GM12878 (cell line): ENCODE measurements at places on chromosomes 7 and 10. TPM values are rescaled to one million over a fixed set of nuclear protein-coding genes. Genes with fewer than 3 reads are reported as not detected.

DNA sequence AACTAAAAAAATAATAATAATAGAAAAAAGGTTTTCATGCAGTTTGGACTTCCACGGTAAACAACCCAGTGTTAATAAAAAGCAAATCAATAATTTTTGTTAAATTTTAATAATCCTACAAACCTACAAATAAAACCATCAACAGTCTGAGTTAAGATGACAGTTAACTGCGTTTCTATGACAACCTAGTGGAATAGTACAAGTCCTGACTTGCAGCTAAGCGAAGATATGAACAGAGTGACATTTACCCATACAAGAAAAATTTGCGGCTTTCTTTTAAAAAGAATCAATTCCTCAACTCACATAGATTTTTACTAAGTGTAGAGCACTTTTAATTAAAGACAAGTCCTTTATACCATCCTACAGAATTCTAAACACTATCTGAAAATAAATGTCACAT is 35.6 kb downstream of the VPS41 start:
- DNase-seq = no peak

- DNase-seq = no peak
Measured at GRCh38 chr10:37640301-37640700, 217.1 kb downstream of the ZNF248 start.

DNA sequence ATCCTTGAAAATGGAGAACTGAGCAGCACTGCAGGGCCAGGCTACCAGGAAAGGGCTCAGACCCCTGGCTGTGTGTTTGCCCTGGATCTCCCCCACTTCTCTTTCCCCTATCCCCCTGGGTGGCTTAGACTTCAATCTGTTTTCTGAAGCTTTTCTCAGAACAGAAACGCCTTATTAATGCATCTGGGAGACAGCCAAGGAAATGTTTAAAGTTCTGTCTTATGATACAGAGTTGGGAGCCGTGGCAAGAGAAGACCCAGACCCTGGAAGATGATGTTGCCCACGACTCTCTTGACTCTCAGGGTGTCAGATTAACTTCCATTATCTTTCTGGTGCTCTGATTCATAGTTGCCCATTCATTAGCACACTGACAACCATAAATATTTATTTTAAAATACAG is 107.1 kb downstream of the EBLN1 start:
- DNase-seq = no peak

SPDYE2B gene
- not detected in 2 replicates for total RNA-seq

PRKG1 gene
- 0.05 TPM in 1 of 2 replicates, not detected in the other for total RNA-seq
